Fibroblast of lung (primary cell): ENCODE measurements at places on chromosomes 4 and X.
A peak's percentile ranks its signal among the peaks of the same experiment; 100 is the strongest.

DNA sequence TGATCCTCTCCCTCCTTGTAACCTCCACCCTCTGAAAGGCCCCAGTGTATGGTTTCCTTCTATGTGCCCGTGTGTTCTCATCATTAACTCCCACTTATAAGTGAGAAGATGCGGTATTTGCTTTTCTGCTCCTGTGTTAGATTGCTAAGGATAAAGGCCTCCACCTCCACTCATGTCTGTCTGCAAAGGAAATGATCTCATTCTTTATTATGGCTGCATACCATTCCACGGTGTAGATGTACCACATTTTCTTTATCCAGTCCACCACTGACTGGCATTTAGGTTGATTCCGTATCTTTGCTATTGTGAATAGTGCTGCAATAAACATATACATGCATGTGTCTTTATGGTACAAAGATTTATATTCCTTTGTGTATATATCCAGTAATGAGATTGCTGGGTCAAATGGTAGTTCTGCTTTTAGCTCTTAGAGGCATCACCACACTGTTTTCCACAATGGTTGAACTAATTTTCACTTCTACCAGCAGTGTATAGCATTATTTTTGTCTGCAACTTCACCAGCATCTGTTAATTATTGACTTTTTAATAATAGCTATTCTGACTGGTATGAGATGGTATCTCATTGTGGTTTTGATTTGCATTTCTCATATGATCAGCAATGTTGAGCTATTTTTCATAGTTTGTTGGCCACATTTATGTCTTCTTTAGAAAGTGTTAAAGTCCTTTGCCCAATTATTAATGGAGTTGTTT is 1030.9 kb downstream of the FSTL5 start:
- DNase-seq = no peak

DNA sequence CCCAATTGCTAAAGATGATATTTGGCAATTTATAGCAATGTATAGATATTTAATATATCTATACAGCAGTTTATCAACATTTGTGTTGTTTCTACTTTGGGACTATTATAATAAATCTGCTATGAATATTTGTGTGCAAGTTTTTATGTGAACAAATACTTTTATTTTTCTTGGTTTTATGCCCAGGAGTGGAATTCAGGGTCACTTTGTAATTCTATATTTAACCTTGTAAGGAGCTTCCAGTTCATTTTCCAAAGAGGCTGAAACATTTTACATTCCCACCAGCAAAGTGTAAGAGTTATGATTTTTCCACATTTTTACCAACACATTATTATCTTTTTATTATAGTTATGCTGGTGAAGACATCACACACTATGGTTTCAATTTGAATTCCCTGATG is 801.3 kb downstream of the PCDH18 start:
- peak; percentile 48 for DNase-seq

GRCh38 chr4:127782275-127783025 is at the start of gene HSPA4L:
HSPA4L (plus strand) TSS chr4:127782322; CDS start chr4:127782551, 229 bp downstream.
- peak; percentile 36 for DNase-seq

DNA sequence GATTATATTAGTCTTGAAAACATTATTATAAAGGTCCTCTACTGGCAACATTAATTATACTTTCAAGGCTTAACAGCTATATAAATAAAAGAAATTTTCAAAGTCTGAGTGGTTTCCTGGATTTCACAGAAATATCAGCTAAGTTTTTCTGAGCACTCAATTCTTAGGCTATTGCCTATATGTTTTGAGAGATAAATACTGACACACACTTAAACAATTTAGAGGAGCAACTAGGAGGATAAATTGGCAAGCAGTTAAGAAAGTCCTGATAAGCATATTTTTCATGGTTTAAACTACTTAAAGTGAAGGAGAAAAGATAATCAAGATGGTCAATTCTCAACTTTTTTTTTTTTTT is 2.7 kb upstream of the MGARP start:
- peak; percentile 76 for DNase-seq

DNA sequence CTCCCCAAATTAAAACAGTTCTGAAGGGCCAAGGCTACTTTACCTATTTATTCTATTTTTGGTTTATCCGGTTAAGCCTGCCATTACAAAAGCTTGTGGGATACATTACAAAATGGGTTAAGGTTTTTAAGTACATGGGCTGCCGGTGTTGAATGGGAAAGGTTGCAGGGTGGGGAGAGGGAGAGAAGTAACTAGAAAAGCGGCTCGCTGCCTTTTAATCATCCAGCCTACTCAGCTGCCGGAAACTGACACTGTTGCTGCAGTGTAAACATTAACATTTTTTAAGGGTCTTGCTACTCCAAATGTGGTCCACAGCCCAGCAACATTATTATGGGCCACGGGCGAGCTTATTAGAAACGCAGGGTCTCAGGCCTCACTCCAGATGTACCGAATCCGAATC is 1.5 kb upstream of the IL1RAPL1 start:
- DNase-seq = no peak

DNA sequence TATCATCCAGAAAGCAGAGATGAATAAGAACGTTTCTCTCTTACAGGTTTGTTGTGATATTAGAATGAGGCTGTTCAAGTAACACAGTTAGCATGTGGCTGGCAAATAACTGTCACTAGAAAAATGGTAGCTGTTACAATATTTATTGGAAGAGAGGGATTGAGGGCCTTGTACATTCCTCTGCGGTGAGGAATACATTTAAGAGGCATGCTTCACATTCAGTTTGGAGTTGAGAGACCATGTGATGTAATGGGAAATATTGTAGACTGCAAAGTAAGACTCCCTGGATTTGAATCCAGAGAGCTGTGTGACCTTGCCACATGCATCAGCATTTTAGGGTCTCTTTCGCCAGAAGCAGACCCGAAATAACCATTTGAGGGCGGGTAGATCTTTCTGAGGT is 104.8 kb upstream of the KIT start:
- peak; percentile 50 for DNase-seq

DNA sequence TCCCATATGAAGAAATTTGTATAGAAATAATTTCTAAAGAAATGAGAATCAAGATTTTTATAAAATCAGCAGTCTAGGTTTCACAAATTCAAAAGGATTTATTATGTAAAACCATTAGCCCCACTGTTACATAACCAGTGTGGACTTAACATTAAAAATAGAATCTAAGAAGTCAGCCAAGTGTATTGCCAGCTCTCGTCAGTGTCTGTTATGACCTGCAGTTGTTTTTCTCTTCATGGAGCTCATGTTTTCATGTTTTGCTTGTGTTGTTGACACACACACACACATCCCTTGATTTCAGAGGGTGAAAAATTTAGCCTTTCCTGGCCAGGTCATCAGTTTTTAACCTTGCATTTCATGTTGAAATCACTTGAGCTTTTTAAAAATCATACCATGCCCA is 39.5 kb downstream of the USP38 start:
- DNase-seq = no peak

DNA sequence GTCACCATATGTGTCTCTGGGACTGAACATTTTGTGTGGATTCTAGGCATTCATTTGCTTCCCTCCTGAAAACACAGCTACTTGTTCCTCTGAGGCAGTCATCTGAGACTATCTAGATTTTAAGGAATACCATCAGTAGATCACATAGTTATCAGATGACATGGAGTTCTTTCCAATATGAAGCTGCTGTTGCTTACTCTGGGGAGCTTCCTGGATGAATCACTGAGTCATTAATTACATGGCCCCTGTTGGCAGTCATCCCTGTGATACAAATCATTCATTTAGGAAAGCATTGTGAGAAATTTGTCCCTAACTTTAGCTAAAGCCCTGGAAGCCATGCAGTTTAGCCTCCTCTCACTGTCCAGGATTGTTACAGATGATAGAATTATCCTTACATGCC is 98.2 kb upstream of the ARSJ start:
- DNase-seq = peak; percentile 87

DNA sequence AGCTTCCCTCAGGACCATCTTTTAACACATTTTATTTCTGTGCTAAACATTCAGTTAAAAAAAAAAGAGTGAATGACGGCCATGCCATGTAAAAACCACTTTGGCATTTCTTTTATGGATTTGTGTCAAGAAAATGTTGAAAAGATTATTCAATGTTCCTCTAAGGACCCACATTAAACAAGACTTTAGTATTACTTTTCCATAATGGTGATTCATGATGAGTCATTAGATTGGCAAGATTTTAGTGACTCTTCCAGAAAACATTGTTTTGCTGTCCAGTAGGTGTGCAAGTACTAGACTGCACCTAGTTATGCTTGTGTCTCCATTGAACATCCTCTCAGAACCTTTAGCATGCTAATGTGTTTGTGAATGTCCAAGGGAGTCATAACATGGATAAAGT is 748.6 kb downstream of the STPG2 start:
- DNase-seq = peak; percentile 65

GRCh38 chr4:105911426-105911825 is 16.2 kb downstream of the NPNT start:
- no peak for DNase-seq

- no peak for DNase-seq
These were observed 1535.4 kb upstream of the ADGRL3 start for GRCh38 chr4:59664771-59665170.

GRCh38 chr4:60019180-60019579 is 1180.9 kb upstream of the ADGRL3 start:
- no peak for DNase-seq

- DNase-seq = peak; percentile 97
These were observed 78.3 kb upstream of the ATXN3L start for GRCh38 chrX:13397878-13398818.

DNA sequence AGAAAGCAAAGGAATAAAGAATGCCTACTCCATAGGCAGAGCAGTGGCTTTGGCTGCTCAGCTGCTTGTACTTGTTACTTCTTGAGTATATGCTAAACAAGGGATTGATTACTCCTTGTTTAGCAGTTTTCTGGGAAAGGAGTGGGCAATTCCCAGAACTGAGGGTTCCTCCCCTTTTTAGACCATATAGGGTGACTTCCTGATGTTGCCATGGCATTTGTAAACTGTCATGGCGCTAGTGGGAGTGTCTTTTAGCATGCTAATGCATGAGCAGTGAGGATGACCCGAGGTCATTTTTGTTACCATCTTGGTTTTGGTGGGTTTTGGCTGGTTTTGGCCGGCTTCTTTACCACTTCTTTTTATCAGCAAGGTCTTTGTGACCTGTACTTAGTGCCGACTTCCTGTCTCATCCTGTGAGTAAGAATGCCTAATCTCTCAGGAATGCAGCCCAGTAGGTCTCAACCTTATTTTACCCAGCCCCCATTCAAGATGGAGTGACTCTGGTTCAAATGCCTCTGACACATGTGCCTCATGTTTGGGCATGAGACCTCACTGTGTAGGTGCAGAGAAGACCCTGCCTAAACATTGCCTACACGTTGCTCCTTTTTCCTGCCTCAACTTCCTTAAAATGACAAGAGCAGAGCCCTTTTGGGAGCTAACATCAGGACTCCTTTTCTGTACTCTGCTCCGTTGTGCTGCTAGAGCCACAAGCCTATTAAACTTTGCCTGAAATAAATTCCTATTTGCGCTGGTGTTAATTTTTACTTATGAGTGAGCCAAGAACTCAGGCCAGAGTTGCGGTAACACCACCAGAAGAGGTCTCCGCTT is 21.0 kb upstream of the UBA6 start:
- DNase-seq = peak; percentile 26

DNA sequence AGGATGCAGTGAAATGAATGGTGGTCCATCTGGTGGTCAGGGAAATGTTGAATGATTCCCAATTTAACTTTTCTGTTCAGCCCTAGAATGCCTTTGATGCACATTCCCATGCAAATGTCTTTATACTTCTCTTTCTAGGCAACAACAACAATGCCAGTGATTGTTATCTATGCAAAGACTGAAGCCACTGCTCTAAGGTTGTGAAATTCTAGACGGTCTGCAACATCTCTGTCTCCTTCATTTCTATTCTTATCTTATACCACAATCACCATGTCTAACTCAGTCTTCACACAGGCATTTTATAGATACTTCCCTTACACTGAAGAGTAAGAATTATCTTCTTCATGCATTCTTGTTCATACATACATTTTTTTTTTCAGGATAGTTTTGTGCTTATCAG is 84.5 kb downstream of the HPGD start:
- no peak for DNase-seq

DNA sequence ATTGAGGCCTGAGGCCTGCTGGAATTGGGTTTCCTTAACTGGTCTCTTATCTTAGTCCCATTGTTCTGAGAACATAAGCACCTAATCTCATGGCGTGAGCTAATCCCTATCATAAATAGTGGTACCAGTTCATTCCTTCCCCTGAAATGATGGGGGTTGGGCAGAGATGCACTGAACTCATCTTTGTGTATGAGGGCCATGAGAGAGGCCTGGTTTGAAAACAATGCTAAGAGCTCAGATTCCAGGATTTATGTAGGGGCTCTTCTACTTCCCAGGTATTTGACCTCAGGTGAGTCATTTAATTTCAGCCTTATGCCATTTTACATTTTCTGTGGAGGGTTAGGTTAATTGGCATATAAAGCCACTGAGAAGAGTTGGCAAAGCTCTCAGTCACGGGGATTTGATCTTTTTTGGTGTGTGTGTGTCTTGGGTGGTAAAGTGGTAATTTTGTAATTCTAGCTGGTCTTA is 4.4 kb downstream of the RBM3 start:
- DNase-seq = no peak

DNA sequence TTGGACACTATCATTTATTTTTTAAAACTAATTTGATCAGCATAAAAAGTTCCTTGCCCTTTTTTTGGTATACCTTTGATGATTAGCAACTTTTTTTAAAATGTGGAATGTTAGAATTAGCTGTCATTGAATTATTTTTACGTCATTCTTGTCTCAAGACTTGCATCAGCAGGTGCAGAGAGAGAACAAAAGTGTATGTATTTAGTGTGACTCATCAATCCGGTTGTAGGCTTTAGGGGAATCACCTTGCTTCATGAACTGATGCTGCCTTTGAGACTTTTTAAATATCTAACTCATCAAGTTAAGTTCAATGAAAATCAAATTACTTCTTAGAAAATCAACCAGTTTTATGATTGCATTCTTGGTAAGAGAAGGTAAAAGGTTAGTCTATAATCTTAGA is 125.1 kb downstream of the ARX start:
- DNase-seq = no peak

GRCh38 chr4:21819086-21819485 is 129.5 kb downstream of the KCNIP4 start:
- DNase-seq = peak; percentile 18

DNA sequence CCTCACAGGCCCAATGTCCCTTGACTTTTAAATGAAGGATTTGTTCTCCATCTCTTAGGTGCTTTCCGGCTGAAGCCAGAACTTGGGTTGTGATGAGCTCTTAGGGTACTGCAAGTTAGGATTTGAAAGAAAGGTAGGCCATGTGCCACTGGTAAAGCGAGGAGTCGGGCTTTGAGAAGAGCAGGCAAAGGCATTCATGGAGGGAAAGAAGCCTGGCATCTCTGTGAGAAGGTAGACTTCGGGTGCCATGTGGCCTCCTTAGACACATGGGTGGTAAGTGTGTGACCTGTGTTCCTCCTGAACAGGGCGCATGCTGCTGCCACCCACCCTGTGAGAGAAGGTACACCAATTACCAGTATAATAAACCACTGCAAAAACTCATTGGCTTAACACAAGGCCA is 102.9 kb downstream of the GATB start:
- no peak for DNase-seq

DNA sequence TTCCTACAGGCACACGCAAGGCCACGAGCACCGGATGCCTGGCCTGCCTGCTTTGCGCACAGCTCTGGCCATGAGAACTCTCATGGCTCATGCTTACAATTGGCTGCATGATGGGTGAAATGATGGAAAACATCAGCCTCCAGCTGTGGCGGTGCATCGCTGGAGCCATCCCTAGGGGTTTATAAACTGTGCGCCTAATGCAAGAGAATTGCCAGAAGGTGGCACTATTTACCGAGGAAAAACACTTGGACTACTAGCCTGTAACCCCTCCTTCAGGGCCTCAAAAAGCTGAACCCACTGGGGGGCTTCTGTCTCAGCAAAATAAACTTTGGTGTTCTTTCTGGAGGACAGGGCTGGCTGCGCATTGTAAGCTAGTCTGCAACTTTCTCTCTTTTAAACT is 51.9 kb downstream of the PHKA2 start:
- peak; percentile 42 for DNase-seq
